Left colon (tissue), 2 donors: ENCODE measurements at places on chromosomes 5 and 9. TPM values are rescaled to one million over a fixed set of nuclear protein-coding genes. Genes with fewer than 3 reads are reported as not detected.

Gene STPG3
- total RNA-seq = not detected

DNA sequence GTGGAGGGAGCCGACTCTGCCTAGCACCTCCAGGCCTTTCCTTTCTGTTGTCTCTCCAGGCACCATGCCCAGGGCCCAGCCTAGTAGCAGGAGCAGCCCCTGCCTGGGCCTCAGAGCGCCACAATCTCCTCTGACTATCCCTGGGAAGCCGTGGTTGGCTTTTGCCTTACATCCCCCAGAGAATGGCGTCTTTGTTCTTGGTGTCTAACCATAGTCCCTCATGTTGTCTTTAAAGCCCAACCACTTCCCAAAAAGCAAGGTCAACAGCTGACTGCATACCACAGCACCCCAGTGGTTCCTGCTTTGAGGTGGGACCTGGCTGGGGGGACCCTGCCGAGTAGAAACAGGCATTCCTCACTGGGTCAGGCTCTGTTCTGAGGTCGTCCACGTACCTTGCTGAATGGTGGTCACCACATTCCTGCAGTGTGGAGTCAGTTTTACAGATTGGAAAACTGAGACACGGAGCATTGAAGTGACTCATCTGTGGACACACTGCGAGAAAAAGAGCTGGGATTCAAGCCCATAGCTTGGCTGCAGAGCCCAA is 13.7 kb upstream of the CERCAM start:
- DNase-seq = no peak

Gene TLR4
- total RNA-seq = 6.0 TPM

Gene FOXD4L5
- 0.24 TPM for total RNA-seq

DNA sequence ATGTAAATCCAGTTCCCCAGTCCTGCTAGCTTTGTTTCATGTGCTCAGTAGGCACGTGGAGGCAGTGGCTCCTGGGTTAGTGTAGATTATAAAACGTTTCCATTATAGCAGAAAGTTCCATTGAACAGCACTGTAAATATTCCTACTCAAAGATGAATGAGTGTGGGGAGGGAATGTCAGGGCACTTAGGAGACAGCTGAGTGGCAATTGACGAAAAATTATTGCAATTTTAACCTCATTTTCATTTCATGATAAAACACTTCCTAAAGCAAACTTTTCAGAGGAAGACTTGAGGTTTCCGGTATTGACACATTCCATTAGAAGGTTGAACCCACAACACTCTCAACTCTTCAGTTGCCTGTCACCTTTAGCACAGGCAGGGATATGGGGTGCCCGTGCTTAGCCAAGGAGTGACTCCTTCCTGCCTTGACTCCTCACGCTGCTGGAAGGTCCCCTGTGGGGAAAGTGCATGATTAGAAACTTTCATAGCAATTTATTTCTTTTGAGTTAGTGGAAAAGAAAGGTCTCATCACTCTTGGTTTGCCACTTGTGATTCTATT is 41.2 kb downstream of the SLC46A2 start:
- no peak for DNase-seq

Gene PRELID1
- total RNA-seq = 276 TPM

DNA sequence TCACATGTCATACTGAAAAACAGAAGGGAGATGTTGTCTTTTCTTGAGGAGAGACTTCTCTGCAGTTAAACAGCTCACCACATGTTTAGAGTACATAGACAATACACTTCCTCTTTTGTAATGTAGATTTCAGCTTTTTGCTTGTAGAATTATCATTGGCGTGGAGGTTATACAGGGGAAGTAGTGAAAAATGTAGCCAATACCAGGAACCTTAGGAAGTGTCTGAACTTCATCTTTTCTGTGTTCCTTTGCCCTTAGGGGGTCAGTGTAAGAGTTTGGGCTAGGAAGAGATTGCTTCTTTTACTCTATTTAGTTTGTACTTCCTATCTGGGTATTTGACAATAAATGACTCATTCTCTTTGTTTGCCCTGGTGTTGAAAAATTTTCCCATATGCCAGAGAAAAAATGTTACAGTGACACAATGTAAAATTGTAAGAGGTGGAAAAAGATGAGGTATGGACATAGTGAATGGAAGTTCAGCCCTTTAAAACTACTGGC is 21.0 kb upstream of the CDKN2B start:
- DNase-seq = no peak

Gene SLC45A2
- total RNA-seq = 0.73 TPM

DNA sequence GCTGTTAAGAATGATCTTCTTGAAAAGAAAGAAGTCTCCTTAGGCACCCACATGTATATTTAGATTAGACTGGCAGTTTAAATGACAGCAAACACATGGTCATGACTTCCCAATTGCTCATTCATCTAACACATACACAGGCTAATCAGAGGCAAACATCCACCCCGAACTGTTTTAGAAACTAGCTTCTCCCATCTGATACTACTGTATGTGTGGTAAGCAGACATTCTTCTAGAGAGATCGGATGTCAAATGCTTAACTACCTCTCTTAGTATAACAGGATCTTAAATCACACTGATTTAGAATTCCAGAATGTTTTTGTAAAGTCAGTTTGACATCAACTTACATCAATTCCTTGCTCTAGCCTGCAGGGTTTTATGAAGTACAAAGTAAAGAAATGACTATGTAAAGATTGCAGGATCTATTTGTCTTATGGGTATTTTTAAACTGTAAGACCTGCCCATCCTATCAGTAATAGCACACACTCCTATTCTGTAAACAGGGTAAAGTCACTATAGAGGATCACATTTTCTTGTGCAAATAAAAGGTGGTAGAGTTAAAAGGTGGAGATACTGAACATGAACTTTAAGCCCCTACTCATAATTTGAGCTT is 239.7 kb downstream of the MLLT3 start:
- DNase-seq = no peak

- DNase-seq = no peak
Observed at GRCh38 chr9:86282979-86283535, 719 bp upstream of the ISCA1 start.

Gene PCSK1
- 4.1 TPM for total RNA-seq

- DNase-seq = no peak
Observed at GRCh38 chr5:112475747-112476365, 56.8 kb upstream of the EPB41L4A start.

Gene ALAD
- total RNA-seq = 64.1 TPM

Gene DOLK
- 12.8 TPM for total RNA-seq

GRCh38 chr5:152813526-152813925 is 408.4 kb upstream of the NMUR2 start:
- no peak for DNase-seq

DNA sequence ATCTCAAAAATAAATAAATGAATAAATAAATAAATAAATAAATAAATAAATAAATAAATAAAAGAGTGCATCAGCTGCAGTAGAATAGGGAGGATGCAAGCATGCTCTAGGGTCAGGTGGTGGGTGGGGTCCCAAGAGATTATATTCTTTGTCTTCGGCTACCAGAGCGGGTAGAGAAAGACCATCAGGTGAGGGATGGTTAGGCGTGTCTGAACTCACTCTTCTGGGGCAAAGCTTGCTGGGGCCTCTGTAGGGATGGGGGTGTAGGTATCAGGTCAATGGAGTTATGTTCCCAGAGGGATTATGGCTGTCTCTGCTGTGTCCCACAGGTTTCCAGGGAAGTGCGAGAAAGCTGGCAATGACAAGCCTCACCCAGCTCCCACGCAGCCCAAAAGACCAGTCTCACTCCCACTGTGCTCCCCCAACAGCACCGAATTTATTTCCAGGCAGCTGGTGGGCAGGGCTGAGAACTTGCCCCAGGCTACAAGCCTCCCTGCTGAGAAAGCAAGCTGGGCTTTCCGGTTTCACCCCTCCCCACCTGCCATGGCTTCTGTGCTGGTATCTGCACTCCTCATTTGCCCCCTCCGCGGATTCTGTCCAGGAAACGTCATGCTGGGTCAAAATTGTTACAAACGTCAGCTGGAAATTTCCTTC is 180.8 kb downstream of the LURAP1L start:
- DNase-seq = no peak

Gene FOXI1
- total RNA-seq = not detected

- no peak for DNase-seq
Observed at GRCh38 chr5:167361795-167362194, 929.6 kb upstream of the WWC1 start.

Gene DDX41
- total RNA-seq = 79.9 TPM

DNA sequence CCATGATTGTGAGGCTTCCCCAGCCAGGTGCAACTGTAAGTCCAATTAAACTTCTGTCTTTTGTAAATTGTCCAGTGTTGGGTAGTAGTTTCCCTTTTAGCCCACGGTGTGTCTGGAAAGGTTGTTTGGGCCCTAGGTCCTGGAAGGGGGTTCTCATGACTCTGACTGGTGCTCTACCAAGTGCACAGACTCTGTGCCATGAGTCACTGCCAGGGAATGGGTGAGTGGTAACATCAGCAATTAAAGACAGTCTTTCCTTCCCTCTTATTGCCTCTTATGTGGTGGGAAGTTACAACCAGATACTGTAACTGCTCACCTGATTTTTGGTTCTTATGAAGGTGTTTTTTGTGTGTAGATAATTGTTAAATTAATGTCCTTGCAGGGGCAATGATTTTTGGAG is 141.2 kb downstream of the PRDM9 start:
- no peak for DNase-seq

DNA sequence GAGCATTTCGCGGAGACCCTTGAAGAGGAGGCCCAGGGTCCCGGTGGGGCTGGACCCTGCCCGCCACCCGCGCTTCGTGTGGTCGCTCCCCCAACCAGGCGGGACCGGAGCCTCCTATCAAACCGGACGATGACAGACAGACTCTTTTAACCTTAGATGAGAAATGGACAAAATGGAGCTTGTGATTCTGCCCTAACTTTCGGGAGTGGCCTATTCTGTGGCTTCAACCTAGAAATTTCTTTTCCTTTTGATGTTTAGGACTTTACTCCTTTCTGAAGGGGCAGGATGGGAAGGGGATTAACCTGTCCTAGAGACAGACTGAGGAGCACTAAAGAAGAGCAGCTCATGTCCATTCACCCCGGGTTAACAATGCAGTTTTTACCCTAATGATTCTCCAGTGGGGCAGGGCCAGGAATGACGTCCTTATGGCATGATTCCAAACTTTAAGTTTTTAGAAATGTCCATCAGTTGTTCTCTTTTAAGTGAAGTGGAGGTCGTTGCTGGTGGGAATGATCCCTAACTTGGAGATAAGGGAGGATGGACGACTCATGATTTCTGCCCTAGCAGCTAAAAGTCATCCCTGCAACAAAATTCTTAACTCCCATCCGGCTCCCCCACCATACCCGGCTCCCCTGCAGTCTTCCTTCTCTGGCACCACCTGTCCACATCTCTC is 1.0 kb downstream of the NIPSNAP3A start:
- DNase-seq = no peak

GRCh38 chr5:63053019-63053638 is 474.5 kb downstream of the LRRC70 start:
- no peak for DNase-seq

Gene SFXN1
- total RNA-seq = 82.8 TPM

GRCh38 chr9:132094314-132094791 is 14.7 kb upstream of the MED27 start:
- DNase-seq = no peak

- DNase-seq = peak; percentile 60
Observed at GRCh38 chr5:173573126-173573960, 43.1 kb downstream of the BOD1 start.

- no peak for DNase-seq
Observed at GRCh38 chr5:87210743-87211142, 56.9 kb upstream of the RASA1 start.
